ENCODE measurements at places on chromosomes 5 and 9. TPM values are rescaled to one million over a fixed set of nuclear protein-coding genes. Genes with fewer than 3 reads are reported as not detected.

The CCL27 gene
- total RNA-seq, result not detected

The PTGER4 gene
- total RNA-seq, result 26.8 TPM

The TMEM252 gene
- total RNA-seq, result not detected

DNA sequence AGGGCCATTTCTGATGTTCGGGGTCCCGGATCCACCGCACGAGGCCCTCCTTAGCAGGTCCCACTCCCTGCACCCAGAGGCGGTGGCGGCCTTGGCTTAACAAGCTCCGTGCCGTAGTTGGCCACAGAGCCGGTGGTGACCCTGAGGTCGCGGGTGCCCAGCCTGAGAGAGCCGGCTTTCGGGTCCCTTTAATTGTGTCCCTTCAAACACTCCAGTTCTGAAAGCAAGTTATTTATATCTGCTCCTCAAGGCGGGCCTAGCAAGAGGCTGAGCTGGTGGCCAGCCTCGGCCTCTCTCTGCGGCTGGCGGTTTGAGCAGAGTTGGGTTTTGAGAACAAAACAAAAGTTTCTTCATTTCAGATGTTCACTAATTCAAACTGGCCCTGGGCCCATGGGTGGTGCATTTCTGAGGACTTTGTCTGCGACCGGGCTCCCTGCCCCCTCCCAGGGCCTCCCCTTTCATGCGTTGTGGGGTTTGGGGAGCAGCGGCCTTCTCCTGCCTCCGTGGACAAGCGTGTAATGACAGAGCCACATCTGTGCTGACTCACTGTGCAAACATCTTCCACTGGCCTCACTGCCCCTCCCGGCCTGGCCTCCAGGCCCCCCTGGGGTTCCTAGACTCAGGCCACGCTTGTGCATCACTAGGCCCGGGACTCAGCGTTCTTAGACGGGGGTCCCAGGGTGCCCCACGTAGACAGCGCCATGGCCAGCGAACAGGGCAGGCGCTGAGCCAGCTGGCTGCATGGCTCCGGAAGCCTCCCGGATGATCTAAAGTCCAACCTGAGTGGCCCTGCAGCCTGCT, 49.4 kb upstream of the COL5A1 start:
- no peak for DNase-seq
- H3K27ac ChIP-seq, result no peak overlapping the region
- H3K36me3 ChIP-seq, result no peaks in the 10 kb centered on the region
- no peak overlapping the region for H3K4me3 ChIP-seq

DNA sequence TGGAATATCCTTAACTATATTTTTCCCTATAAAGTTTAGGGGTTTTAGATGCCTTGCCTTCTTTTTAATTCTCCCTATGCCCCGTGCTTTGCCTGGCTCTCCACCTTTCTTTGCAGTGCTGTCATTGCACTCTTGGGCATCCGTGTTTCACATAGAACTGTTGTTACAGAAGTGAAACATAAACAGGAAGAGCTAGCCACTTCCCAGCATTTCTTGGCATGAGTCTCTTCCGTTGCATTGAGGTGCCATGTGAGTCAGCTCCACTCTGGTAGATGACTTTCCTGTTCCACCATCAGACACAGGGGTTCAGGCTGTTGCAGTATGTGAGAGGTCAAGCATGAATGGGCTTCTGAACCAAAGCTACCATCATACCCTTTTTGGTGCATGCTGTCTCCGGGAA, 73.4 kb downstream of the ANGPTL2 start:
- H3K4me3 ChIP-seq, result no peak overlapping the region
- peak; percentile 12 for DNase-seq
- no peaks in the 10 kb centered on the region for H3K27me3 ChIP-seq
- peaks cover 7% of the 10 kb centered on the region for H3K36me3 ChIP-seq

- peak; percentile 72 for DNase-seq
- peaks cover 27% of the 10 kb centered on the region for H3K4me1 ChIP-seq
- H3K27me3 ChIP-seq, result no peaks in the 10 kb centered on the region
- peak overlapping the region; percentile 79 for H3K27ac ChIP-seq
- no peaks in the 10 kb centered on the region for H3K36me3 ChIP-seq
Observed at GRCh38 chr5:72451741-72452505, 55.3 kb downstream of the ZNF366 start.

All from B cell (primary cell).